ENCODE measurements at places on chromosomes 1 and 21.

DNA sequence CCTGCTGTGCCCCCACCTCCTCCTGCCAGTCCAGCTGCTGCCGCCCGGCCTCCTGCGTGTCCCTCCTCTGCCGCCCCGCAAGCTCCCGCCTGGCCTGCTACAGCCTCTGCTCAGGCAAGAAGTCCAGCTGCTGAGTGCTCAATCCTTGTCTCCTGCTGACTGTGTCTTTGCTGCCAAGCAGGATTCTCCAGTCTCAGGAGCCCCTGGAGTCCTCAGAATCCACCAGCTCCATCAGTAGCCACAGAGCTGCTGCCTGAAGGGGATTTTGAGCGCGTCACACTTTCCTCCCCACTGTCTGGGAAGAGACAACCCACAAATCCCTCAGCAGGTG, 973 bp downstream of the KRTAP10-11 start:
- no peak for DNase-seq

- no peak for DNase-seq
Observed at GRCh38 chr1:6197746-6198427, 1.5 kb downstream of the RPL22 start.

GRCh38 chr1:9316080-9316444, 23.4 kb downstream of the SPSB1 start:
- no peak for DNase-seq

DNA sequence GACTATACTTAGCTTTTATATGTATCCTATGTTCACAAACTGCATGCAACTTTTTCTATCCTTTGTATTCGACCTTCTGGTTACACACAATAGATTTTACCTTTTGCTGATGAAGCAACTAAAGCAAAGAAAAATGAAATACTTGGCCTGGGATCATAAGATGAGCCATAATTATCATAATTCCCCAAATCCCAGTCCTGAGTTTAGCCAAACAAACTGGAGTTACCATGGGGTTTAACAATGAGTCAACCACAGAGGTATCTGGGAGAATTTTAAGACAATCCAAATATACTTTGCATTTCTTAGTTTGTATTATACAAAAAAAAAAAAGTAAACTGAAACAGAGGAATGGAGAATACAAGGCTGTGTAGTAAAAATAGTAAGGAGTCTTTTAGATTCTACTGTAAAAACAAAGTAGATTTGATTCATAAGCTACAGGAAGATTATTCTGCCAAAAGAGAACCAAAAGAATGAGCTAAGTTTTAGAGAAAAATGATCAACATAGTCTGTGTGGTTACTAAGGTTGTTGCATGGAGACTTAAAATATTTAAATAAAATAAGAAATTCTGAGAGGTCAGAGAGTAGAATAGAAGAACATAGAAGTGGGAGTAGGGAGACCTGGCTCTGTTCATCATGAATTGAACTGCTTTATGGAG, 60.4 kb upstream of the GORAB start:
- peak; percentile 6 for DNase-seq

DNA sequence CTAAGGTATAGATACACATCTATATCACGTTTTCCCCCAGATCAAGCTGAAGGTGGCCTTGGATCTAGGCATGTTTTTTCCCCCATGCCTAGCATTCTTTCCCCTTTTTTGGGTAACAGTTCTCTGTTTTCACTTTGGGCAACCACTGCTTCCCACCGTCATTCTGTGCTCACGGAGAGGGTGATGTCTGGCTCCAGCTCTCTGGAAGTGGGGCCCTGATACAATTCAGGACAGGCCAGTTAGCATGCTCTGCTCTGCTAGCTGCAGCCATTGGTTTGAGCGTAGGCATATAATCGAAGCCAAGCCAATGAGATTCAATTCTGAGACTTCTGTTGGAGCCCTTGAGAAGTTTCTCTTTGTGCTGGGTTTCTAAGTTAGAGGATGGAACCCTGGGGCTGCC, 2.1 kb upstream of the RNF186 start:
- DNase-seq = no peak

DNA sequence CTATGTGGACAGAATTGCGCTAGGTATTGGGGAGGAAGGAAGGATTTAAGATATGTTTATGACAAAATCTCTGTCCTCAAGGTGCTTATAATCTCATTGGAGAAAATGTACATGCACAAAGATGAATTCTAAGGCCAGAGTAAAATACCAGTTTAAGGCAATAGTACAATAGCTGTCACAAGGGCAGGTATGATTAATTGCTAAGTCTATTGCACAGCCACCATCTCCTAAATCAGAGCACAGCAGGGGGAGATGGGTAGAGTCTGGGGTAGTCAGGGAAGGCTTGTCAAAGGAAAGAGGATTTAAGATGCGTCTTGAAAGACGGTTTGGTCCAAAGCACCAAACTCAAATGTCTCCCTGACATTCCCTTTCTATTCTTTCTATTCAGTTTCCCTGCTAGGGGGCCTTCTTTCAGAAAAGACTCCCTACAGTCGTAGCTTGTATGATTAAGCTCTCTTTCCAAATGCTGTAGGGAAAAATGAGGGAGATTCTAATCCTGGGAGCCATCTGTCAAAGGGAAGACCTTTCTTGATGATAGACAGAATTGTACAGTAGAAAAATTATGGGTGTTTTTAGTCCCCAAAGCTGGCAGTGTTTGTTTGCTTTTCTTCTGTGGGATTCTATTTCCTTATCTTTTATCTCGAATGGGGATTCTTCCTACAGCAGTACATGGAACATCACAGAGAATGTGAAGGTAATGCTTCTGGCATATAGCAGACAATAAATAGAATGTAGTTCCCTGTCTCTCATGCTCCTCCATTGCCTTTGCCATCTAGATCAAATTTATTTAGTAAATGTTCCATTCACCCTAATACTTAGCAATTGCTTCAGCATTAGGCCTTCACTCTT, 107.6 kb upstream of the NFIA start:
- DNase-seq = no peak

DNA sequence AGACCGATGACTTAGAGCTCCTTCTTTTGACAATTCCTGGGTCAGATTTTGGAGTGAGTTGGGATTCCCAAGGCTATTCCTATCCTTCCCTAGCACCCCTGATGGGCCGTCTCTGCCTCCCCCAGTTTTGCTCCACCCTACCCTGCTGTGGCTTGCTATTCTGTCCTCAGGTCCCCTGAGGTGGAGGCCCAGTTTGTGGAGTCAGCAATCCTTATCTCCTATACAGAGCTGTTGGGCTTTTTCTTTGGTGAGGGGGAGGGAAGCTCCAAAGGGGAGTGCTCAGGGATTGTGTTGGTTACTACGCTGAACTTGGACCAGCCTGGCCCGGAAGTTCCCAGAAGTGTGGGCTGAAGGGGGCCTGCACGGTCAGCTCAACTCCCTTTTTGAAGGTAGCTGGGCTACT, 7.6 kb downstream of the SESN2 start:
- DNase-seq = no peak

DNA sequence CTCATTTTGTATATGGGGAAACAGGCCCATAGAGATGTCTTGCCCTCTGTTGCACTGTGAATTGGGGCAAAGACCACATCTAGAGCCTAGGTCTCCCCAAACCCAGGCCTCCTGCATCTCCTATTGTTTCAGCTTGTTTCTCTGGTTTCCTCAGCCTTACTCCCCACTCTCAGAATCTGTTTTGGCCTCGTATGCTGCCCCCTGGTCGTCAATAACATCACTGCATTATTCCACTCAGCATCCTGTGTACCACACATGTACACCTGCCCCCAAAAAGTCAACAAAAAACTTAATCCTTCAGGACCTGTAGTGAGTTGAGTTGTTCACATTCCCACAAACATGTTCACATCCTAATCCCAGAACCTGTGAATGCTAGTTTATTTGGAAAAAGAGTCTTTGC, 184.8 kb downstream of the BRINP2 start:
- no peak for DNase-seq

DNA sequence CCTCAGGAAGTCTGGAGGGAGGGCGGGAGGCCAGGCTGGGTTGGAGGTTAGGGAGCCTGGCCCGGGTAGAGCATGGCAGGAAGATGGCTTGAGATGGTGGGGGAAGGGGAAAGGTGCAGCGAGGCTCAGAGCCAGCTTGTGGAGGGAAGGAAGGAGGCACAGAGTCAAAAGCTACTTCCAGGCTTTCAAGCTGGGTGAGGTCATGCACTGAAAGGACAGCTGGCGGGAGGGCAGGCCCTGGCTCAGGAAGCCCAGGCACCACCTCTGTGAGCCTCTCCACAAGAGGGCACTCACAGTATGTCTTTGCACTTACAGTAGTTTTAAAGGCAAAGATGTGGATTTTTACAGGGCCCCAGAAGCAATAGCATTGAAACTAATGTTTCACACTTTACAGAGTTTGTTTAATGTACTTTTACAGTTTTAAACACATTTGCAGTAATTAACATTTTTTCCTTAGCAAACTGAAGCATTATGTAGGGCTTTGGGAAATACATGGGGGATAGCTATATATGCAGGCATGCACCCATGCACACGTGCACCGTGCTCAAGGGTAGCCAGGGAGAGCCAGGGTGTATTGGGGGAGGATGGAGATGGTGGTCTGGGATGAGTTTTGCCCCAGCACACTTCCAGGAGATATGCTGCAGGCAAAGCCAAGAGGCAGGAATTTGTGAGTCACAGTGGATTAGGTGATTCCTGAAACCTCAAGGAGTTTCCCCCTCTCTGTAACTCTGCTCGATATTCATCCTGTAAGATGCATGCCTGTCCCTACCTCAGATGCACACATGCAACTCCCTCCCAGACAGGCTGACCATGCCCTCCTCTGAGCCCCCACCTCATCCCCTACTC, 6.1 kb upstream of the ADAM15 start:
- peak; percentile 14 for DNase-seq

- DNase-seq = peak; percentile 6
Observed at GRCh38 chr1:207020065-207020708, 12.4 kb downstream of the C1orf116 start.

GRCh38 chr1:9201401-9202239, 33.0 kb upstream of the H6PD start:
- no peak for DNase-seq

- DNase-seq = peak; percentile 38
Observed at GRCh38 chr1:220438741-220439140, 89.2 kb upstream of the MARK1 start.

GRCh38 chr1:88985032-88985431, 7.4 kb downstream of the KYAT3 start:
- peak; percentile 86 for DNase-seq

GRCh38 chr1:111488669-111489068, 14.8 kb downstream of the ADORA3 start:
- DNase-seq = no peak

GRCh38 chr1:86645851-86646250, 58.5 kb upstream of the SH3GLB1 start:
- DNase-seq = no peak

- DNase-seq = no peak
Observed at GRCh38 chr21:46374761-46375389, 50.9 kb downstream of the PCNT start.

DNA sequence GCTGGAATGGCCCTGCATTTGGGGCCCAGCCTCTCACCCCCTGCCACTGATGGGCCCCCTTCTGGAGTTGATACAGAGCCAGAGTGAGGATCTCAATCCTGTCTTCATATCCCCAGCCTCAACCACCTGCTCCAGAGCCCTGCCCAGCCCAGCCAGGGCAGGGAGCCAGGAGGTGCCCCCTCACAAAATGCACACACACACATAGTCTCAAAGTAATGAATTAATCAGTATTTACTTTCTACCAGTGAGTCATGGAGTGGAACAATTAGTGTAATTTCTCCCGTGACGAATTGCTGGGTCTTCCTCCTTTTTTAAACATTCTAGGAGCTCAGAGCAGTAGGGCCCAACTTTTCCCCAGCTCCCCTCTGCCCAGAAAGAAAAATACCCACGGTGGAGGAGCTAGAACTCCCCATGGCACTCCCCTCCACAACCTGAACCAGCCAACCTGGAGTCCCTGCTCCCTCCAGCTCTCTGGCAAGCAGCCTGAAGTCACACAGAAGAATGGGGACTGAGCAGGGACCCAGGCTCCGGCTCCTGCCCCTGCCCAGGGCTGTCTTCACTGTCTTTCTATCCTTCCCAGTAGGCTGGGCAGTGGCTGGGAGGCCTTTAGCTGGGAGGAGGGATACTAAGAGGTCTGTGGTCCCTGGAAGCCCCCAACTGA, 29.3 kb downstream of the SDC3 start:
- DNase-seq = no peak

GRCh38 chr21:23524685-23525084, 2082.6 kb downstream of the MRPL39 start:
- no peak for DNase-seq

DNA sequence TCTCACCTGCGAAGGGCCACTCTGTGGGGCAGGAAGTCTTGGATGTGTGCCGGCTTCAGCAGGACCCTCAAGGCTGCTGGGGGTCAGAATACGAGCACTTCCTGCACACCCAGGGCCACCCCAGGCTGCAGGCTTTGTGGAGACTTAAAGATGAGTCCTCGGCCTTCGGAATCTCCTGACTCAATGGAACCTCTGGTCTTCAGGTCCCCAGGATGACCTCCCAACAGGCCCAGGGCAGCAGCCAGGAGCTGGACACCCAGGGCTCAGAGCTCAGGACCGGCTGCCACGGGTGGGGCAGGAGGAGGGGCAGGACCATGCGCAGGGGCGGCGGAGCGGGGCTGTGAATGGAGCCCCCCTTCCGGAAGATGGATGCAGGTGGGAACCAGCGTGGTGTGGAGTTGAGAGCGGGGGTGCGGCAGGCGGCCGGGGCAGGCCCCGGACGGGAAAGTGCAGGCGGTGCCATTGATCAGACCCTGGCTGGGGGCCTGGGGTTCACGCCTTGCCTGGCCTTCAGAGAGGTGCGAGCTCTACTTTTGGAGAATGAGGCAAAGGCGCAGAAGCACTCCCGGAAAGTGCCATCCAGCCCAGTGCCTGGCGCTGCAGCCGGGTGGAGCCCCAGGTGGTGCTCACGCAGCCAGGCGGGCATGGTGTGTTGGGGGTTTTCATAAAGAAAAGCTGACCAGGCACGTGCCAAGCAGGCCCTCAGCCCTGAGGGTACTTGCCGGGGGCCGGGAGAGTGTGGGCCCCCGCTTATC, 10.4 kb downstream of the COL18A1 start:
- DNase-seq = no peak

- DNase-seq = peak; percentile 28
Observed at GRCh38 chr1:175154629-175155472, 37.7 kb downstream of the KIAA0040 start.

- DNase-seq = no peak
Observed at GRCh38 chr1:93692983-93693591, 11.4 kb upstream of the BCAR3 start.

- peak; percentile 9 for DNase-seq
Observed at GRCh38 chr1:166479052-166479631, 312.3 kb upstream of the FAM78B start.

GRCh38 chr1:154352581-154353459, 27.5 kb downstream of the ATP8B2 start:
- peak; percentile 35 for DNase-seq

- DNase-seq = no peak
Observed at GRCh38 chr1:181587870-181588438, 104.6 kb downstream of the CACNA1E start.

Measured in skin of body (tissue), 3 donors.